ENCODE measurements at places on chromosomes 11 and 22. TPM values are rescaled to one million over a fixed set of nuclear protein-coding genes. Genes with fewer than 3 reads are reported as not detected.

The HORMAD2 gene
- not detected for polyA plus RNA-seq

DNA sequence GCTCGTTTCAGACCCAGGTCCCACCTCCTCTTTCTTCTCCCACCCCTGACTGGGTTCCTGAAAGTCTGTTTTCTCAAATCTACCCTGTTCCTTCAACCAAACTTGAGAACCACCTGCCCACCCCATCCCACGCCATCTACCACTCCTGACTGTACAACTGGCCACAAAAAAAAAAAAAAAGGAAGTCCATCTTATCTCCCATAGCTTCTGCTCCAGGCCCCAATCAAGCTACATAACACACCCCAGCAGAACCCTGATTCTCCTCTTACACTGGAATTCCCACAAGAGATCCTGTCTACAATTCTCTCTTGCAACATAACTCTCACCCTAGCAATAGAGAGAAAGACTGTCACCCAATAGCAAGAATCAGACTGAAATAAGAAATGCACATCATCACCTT, 39.2 kb upstream of the CHST1 start:
- no peak overlapping the region for H3K27ac ChIP-seq
- DNase-seq, result no peak
- H3K27me3 ChIP-seq, result peaks cover 7% of the 10 kb centered on the region
- H3K36me3 ChIP-seq, result no peaks in the 10 kb centered on the region
- no peak overlapping the region for H3K4me3 ChIP-seq

The FXYD2 gene
- polyA plus RNA-seq, result 0.96 TPM

- DNase-seq, result no peak
- H3K27me3 ChIP-seq, result no peaks in the 10 kb centered on the region
- H3K4me3 ChIP-seq, result no peak overlapping the region
- H3K27ac ChIP-seq, result no peak overlapping the region
- peaks cover 36% of the 10 kb centered on the region for H3K36me3 ChIP-seq
These were observed 67.4 kb downstream of the MICAL2 start for GRCh38 chr11:12177739-12178338.

The IGF2 gene
- not detected for polyA plus RNA-seq

GRCh38 chr22:25680956-25681355, 61.0 kb upstream of the MYO18B start:
- no peak overlapping the region for H3K27ac ChIP-seq
- H3K27me3 ChIP-seq, result no peaks in the 10 kb centered on the region
- peaks cover 93% of the 10 kb centered on the region for H3K36me3 ChIP-seq
- DNase-seq, result no peak

The RCOR2 gene
- not detected for polyA plus RNA-seq

GRCh38 chr22:20604776-20605221, 97.4 kb downstream of the MED15 start:
- no peak for DNase-seq
- H3K27me3 ChIP-seq, result no peaks in the 10 kb centered on the region
- no peaks in the 10 kb centered on the region for H3K4me1 ChIP-seq
- H3K4me3 ChIP-seq, result no peak overlapping the region
- no peak overlapping the region for H3K27ac ChIP-seq

The DBX1 gene
- polyA plus RNA-seq, result not detected

The ESAM gene
- 0.49 TPM for polyA plus RNA-seq

Data from CD14-positive monocyte (primary cell).